Cerebellum (tissue), 4 donors: ENCODE measurements at places on chromosomes 16 and 17. TPM values are rescaled to one million over a fixed set of nuclear protein-coding genes. Genes with fewer than 3 reads are reported as not detected.

GRCh38 chr16:84527532-84528269 lies 23.2 kb upstream of the MEAK7 start:
- DNase-seq, result no peak

GRCh38 chr16:22267764-22268163 lies 29.4 kb upstream of the POLR3E start:
- peak; percentile 63 for DNase-seq

GRCh38 chr17:50382931-50383330 lies 9.9 kb downstream of the EME1 start:
- DNase-seq, result no peak

Gene CD300C
- not detected for total RNA-seq

Gene CLDN7
- total RNA-seq, result 0.54 TPM

- no peak for DNase-seq
These were observed 410.8 kb downstream of the CDH11 start for GRCh38 chr16:64711026-64711425.

- DNase-seq, result no peak
These were observed 77.9 kb downstream of the KSR1 start for GRCh38 chr17:27533874-27534815.

Gene PRR11
- total RNA-seq, result 11.7 TPM

- no peak for DNase-seq
These were observed 5.9 kb upstream of the KPNA2 start for GRCh38 chr17:68029512-68030215.

DNA sequence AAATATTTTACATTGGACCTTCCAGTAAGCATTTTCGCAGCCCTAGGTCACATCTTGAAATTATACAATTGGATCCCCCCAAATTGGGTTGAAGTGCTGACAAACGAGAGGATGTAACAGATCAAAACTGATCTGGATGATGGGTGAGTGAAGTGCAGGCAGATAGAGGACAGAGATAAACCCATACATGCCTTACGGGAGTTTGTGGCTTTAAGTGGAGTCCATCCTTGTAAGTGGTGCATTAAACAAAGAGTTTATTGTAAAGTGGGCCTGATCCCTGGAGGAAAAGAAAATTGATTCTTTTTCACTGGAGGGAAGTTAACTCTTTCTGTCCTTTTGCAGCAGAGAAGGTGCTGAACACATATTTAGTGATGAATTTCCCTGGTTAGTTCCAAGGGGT lies 39.0 kb upstream of the KCNJ2 start:
- no peak for DNase-seq

DNA sequence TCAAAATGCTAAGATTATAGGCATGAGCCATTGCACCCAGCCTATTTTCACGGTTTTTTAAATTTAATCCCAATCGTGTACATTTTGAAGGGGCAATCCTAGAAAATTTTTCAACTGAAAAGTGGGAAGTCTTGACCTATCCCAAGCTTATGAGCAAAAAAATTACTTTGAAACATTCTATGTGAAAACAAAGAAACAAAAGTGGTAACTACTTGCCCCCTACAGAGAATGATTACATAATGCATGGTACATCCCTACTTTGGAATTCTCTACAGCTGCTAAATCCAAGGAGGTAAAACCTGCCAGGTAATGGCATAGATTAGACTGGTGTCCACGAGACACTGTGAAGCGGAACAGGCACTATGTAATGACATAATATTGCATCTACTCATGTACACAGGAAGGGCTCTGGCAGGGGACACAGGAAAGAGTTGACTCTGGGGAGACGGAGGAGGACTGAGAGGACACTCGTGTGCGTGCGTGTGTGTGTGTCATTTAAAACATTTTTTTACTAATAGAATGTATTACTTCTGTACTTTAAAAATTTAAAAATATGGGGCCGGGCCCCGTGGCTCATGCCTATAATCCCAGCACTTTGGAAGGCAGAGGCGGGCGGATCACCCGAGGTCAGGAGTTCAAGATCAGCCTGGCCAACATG lies 15.7 kb downstream of the ASGR2 start:
- no peak for DNase-seq

Gene PNMT
- total RNA-seq, result 1.5 TPM

DNA sequence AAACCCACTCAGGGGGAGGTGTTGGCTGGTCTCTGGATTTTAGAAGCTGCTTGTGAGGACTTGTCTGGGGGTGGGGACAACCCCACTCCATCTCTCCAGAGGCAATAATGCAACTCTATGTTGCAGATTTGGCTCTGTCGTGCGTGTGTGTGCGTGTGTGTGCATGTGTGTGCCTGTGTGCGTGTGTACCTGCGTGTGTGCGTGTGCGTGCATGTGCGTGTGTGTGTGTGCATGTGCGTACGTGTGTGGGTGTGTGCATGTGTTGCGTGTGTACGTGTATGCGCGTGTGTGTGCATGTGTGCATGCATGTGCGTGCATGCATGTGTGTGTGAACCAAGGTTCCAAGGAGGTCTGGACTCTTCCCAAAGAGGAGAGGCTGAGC lies 120.4 kb upstream of the LHX1 start:
- DNase-seq, result no peak
